Renal cortex interstitium (tissue), 15 donors: ENCODE measurements at places on chromosomes 12 and 14.

- no peak for DNase-seq
Measured at GRCh38 chr12:58176296-58176869, 235.0 kb downstream of the ATP23 start.

DNA sequence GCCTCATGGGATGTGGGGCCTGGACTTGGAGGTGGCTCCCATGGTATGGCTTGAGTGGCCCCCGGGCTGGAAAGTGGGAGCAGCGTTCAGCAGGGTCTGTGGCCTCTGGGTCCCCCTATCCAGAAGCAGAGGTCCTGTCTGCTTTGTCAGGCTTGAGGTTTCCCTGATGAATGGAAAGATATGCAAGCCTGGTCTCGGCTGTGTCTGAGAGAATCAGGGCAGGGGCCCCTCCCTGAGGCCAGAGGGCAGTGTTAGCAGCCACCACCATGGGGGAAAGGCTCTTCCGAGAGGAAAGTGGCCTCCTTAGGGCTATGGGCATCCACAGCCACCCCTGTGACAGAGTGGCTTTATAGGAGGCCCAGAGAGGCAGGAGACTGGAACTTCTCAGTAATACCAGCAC, 128.2 kb downstream of the VRK1 start:
- DNase-seq: no peak

- DNase-seq: no peak
Measured at GRCh38 chr12:67523538-67523937, 125.0 kb upstream of the DYRK2 start.

DNA sequence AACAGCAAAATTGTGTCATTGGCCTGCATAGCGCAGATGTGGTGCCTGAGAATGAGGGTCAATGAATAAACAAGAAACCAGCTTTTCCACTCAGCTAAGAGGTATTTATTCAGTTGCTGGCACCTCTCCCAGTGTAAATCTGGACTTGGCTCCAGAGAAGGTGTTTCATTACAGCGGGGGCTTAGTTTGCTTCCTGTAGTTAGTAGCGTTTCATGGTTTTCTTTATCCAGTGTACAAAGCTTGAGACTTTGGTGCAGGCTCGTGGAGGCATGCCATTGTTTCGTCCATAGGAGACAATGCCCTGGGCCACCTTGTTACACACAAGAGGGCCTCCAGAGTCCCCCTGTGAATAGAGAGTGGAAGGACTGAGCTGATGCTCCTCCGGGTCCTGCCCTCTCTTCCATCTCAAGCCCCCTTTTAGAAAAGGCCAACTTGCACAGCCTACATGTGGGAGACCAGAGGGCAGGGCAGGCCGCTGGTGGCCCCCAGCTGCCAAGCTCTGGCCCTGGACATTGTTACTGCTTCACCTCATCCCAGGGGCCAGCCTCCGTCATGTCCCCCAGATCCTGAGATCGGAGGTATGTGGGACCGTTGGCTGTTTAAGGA, 3.0 kb downstream of the GZMB start:
- DNase-seq: peak; percentile 4

- no peak for DNase-seq
Measured at GRCh38 chr12:94150240-94151121, 2.1 kb downstream of the PLXNC1 start.

- DNase-seq: no peak
Measured at GRCh38 chr12:64808110-64808509, 16.3 kb upstream of the TBC1D30 start.

DNA sequence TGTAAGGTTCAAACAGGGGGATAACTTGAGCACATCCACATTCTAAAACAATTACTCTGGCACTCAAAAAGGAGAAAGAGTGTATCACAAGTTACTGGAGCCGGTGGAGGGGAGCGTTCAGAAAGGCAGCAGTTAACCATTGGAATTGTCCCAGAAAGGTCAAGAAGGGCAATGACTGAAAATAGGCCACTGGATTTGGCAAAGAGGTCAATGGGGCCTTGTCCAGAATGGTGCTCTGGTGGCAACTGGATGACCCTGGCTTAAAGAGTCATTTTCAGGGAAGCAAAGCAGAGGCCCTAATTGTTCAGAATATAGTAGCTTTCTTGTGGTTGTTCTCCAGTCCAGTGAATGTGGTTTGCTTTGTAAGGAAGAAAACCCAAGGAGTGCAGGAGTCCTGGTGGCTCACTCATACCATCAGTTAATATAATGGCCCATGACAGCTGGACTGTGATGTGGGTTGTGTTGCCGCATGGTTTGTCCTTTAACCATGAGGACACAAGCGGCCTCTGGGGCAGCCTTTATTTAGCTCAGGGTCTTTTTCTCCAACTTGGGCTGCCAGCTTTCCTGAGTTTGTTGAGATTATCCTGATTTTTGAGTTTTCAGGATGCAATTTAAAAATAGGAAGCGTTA, 142.8 kb upstream of the PELI2 start:
- DNase-seq: no peak

GRCh38 chr14:96735526-96735925, 61.7 kb upstream of the VRK1 start:
- DNase-seq: no peak

DNA sequence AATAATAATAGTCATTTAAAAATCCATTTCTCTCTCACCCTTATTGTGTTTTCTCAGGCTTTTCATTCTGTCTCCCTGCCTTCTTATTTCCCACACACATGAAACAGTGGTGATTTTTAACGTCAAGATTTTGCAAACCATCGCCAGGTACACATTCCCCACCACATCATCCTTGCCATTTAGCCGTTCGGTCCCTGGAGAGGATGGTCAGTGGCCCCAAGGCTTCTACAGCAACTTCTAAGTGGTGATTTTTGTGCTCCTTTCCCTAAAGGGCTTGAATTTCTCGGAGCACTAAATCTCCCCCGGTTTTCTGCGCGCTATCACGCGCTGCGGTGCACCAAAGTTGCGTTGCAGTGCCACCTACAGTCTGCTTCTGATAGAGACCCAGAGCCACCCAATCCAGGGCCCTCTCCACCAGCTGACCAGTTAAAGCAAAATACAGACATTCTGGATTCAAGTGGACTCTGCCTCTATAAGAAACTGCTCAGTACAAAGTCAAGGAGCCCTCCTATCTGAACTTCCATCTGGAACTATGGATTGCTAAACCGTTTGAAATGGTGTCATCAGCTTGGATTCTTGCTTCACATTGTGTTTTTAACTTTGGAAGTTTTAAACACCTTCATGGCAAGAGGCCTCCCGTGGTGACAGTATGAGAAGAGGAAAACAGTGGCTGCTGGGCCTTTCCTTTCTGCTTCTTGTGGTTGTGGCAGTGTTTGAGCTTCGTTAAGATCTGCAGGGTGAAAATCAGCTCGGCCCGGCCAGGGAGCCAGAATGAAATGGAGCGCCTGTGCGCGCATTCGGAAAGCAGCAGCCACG, 234.0 kb downstream of the SPTSSA start:
- peak; percentile 69 for DNase-seq

GRCh38 chr12:106025129-106025528, 113.6 kb downstream of the NUAK1 start:
- no peak for DNase-seq

GRCh38 chr14:84323450-84323849, 1206.5 kb upstream of the FLRT2 start:
- no peak for DNase-seq

DNA sequence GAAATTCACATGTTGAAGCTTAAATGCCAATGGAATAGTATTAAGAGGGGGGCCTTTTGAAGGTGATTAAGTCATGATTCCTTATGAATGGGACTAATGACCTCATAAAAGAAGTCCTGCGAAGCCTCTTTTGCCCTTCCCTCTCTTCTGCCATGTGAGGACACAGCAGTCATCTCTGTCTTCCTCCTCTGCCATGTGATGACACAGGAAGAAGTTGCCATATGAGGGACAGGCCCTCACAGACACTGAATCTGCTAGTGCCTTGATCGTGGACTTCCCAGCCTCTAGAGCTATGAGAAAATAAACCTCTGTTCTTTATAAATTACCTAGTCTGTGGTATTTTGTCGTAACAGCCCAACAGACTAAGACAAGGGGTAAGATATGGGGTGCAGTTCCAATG, 100.7 kb downstream of the VCPKMT start:
- no peak for DNase-seq

DNA sequence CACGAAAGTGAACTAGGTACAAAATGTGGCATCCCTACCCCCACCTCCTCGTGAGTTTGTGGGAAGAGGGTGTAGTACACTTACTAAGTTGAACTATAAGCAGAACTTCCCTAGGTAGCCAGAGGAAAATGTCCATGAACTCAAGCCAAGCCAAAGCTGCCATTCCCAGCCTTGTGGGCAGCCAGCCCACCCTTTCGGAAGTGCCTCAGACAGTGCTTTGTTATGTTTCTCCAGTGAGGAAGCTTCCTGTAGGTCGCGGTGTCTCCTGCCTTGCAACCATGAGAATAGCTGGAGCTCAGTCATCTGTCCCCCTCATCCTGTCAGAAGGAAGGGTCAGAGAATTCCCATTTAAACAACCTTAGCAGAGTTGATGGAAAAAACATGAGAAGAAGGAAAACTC, 266.9 kb downstream of the DUSP6 start:
- no peak for DNase-seq

- peak; percentile 55 for DNase-seq
Measured at GRCh38 chr14:94548999-94549985, 11.9 kb upstream of the SERPINA4 start.

DNA sequence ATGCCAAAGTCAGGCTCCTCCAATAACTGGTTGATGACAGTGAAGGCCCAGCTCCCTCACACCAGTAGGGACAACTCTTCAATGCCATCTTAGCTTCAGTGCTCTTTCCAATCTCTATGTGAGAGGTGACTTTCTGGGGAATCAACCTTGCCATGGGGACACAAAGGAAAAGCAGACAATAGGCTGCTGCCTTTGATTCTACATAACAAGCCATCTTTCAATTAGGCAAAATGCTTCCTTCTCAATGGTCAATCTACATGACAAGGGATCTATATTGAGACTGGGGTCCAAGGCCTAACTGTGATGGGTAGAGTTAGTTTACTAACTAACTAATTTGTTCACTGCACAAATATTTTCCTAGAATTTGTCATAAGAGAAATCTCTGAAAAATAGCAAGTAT, 1417.5 kb upstream of the SEL1L start:
- DNase-seq: no peak

DNA sequence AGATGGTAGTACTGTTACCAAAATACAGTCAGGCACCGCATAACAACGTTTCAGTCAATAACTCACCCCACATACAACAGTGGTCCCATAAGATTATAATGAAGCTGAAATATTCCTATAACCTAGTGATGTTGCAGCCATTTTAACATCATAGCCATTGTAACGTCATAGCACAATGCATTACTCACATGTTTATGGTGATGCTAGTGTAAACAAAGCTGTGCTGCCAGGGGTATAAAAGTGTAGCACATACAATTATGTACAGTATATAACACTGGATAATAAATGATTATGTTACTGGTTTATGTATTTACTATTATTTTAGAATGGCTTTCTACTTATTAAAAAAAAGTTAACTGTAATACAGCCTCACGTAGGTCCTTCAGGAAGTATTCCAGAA, 37.0 kb downstream of the GPR137C start:
- no peak for DNase-seq

- DNase-seq: peak; percentile 48
Measured at GRCh38 chr12:98653866-98654493, 8.9 kb downstream of the APAF1 start.

DNA sequence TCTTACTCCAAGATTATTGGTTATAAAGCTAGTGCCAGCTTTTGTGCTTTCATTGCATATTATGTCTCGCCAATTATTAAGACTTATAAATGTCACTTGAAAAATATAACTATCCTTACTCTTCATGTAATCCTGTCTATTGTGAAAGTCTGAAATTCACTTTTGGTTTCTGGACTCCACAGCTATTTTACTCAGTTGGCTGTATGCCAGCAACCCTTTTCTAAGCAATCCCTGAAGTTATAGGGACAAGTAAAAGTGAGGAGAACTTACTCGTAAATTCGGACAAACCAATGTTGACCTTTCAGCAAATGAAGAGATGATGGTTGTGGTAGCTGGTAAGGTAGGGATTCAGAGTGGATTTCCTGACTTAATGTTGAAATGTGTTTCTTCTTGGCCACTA, 196.3 kb downstream of the NPAS3 start:
- no peak for DNase-seq

DNA sequence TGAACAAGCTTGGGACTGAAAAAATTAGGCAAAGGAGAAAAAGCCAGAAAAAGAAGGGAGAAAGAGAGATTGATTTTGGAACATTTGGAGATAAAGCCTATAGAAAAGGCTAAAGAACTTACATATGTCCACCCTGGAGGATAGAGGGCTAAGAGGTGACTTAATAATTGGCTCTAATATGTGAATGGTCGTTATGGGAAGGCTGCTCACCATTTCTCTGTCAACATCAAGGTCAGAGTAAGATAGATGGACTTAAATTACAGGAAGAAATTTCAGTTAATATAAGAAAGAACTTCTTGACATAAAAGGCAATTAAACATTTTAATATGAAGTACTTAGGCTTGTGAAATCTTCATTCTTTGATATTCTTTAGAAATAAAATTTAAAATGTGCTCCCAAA, 238.6 kb downstream of the TRHDE start:
- no peak for DNase-seq

- DNase-seq: no peak
Measured at GRCh38 chr12:24948420-24948756, 513 bp downstream of the BCAT1 start.
